AG04449 (cell line): ENCODE measurements at places on chromosomes 5 and 9.

- no peak for DNase-seq
Measured at GRCh38 chr5:135065306-135066265, 31.6 kb upstream of the PITX1 start.

- DNase-seq = peak; percentile 83
Measured at GRCh38 chr9:21605489-21605931, 123.4 kb upstream of the IFNE start.

GRCh38 chr9:111726949-111727348, 65.5 kb downstream of the GNG10 start:
- no peak for DNase-seq

DNA sequence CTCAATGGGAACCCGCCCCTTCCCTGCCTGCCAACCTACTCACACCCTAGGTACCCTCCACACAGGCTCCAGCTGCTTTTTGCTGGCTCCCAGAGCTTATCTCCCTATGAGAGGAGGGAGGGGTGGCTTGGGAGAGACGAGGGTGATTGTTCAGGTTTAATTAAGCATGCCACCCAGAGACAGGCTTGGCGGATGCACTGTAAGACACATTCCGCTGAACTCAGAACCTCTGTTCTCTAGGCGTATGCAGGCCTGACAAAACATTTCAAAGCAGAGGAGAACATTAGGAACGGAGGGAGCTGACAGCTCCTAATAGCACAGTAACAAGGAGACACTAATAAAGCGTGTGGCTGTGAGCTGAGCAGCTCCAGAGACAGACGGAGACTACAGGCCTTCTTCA, 80.1 kb downstream of the TRIM32 start:
- DNase-seq = no peak

DNA sequence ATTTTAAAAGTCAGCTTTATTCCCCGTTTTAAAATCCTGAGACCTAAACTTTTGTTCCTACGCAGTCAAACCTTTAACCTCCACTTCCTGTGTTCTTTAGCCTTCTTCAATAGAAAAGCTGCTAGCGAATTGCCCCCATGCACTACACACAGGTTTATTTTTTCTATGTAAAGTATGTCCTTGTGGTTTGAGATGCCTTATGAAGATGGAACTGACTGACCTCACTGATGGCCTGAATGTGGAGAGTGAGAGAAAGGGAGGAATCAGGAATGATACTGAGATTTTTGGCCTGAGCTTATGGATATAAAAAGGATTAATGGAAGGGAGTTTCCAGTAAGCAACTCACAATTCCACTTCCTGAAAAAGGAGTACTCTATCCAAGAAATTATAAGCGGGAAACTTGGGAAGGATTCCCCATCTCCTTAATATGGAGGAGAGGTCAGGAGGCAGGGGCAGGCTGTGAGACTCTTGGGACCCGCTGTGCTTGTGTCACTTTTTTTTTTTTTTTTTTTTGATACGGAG, 89.5 kb downstream of the UGCG start:
- peak; percentile 45 for DNase-seq

- no peak for DNase-seq
Measured at GRCh38 chr5:43039471-43040286, 440 bp downstream of the ANXA2R start.

GRCh38 chr5:163033656-163034055, 403.7 kb upstream of the CCNG1 start:
- DNase-seq = no peak

DNA sequence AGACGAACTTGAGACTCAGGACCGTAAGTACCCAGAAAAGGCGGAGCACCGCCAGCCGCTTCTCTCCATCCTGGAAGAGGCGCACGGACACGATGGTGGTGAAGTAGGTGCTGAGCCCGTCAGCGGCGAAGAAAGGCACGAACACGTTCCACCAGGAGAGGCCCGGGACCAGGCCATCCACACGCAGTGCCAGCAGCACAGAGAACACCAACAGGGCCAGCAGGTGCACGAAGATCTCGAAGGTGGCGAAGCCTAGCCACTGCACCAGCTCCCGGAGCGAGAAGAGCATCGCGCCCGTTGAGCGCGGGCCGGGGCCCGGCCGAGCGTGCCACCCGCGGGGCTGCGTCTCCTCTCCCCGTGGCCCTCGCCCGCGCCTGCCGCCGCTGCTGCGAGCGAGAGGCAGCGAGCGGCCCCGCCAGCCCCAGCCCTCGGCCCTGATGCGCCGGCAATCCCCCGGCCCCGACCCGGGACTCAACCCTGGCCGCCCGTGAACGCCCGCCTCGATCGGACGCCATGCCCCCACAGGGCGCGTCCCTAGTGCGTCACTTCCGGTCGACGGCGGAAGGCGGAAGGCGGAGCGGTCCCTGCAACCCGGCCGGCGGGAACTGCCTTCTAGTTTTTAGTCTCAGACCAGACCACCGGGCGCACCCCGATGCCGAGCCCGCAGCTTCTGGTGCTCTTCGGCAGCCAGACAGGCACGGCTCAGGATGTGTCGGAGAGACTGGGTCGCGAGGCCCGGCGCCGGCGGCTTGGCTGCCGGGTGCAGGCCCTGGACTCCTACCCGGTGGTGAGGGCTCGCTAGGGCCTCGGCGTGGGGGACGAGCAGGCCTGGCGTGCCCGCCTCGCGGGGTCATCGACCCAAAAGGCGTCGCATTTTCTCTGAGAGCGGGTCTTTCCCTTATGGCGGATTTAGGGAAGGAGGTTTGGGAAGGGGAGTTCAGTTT, at the start of the genes NDOR1 and TMEM203:
Gene NDOR1, plus strand, starts transcription at position 575 of the 944 bp plus-strand sequence. Its CDS starts 78 bp downstream, at position 653.
Gene TMEM203, minus strand, starts transcription at position 523 of the 944 bp plus-strand sequence. Its CDS starts 234 bp downstream, at position 289.
- no peak for DNase-seq
